ENCODE measurements at places on chromosomes 4 and X. TPM values are rescaled to one million over a fixed set of nuclear protein-coding genes. Genes with fewer than 3 reads are reported as not detected.

DNA sequence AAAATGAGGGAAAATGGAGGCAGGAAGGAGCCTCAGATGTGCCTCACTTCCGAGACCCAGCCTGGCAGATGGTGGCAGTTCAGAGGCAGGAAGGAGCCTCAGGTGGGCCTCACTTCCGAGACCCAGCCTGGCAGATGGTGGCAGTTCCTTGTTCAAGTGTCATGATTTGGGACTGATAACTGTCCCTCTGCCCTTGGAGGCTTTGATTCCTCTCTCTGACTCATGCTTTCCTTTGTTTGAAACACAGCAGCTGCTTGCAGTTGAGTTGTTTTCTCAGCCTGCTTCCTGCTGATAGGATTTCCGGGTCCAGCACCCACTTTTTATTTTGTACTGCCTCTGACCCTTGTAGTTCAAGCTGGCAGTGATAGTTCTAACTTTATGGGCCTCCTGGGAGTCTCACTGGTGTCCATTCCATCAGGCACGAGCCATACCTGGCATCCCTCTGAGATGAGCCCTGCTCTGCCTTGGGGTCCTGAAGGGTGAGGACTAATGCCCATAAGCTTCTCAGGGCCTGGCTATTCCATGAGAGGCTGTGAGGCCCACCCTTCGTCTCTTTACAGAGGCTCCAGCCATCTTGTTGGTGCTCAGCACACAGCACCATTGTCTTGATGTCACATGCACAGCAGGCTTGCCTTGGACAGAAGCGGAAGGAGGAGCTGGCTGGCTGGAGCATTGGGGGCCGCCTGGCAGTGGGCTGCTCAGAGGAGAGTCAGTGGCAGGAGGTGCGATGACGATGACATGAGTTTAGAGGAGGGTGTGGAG, 13.0 kb downstream of the RGS12 start:
- no peaks in the 10 kb centered on the region for H3K27me3 ChIP-seq
- H3K4me1 ChIP-seq = peaks cover 40% of the 10 kb centered on the region
- peak; percentile 32 for DNase-seq
- H3K36me3 ChIP-seq = no peaks in the 10 kb centered on the region
- peak overlapping the region; percentile 47 for H3K27ac ChIP-seq

DNA sequence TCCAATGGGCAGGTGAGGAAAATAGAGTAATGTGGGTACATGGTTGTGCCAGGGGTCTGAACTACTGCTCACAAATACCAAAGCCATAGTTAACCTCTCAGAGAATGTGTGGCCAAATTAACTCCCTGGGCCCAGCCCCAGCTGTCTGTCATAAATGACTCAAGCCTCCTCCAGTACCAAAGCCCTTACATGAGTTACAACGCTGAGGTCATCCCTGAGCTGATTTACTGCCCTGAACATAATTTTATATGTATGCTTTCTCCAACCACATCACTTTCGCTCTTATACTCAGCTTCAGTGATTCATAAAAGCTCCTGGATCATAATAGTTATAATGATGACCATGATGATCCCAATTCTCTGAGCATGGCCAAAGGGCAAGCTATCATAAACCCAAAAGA, 283.9 kb downstream of the NKX6-1 start:
- no peak overlapping the region for H3K27ac ChIP-seq
- no peak for DNase-seq
- H3K36me3 ChIP-seq = no peaks in the 10 kb centered on the region
- no peaks in the 10 kb centered on the region for H3K4me1 ChIP-seq

GRCh38 chr4:128718768-128719167, 90.7 kb upstream of the JADE1 start:
- no peaks in the 10 kb centered on the region for H3K36me3 ChIP-seq
- H3K27ac ChIP-seq = no peak overlapping the region
- H3K27me3 ChIP-seq = no peaks in the 10 kb centered on the region
- H3K4me3 ChIP-seq = no peak overlapping the region

DNA sequence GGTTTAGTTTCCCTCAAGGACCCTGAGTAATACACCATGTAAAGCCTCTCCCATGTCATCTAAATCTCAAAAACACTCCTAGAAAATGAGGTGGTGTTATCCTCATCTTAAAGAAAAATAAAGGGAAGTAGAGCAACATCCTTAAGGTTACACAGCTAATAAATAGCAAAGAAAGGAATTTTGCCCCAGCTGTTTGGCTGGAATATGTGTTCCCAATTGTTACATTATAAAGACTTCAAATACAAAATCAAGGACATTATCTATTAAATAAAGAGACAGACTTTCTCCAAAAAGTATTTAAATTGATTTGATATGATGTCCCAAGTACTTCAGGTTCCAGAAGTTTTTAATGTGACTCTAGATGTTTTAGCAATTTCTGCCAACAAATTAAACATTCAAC, 57.9 kb upstream of the IL15 start:
- H3K4me3 ChIP-seq = no peak overlapping the region
- no peaks in the 10 kb centered on the region for H3K27me3 ChIP-seq
- H3K27ac ChIP-seq = no peak overlapping the region
- no peaks in the 10 kb centered on the region for H3K36me3 ChIP-seq

The F9 gene
- not detected for total RNA-seq

DNA sequence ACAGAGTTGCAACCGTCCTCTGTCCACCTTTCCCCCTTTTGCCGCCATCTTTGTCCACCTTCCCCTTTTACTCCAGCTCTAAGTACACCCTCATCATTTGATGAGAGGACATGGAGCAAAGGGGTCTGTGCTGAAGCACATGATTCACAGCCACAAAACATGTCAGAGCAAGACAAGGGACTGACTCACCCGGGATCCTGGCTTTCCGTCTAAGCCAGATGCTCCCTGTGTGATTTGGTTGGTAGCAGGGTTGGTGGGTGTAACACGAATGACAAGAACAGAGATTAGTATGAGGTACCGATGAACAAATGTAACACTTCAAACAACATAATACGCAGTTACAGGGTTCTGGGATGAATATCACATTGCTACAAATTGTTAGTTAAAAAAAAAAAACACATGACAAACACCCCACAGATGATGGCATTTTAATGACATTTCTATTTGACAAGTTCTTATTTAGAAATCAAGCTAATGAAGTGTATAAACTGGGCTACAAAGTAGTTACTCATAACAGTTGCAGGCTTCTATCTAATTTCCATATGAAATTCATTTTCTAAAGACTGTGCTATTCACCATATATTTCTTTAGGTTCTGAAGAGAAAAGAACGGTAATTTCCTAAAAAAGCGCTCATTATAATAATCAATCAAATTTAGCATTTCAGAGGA, 71.4 kb upstream of the ETNPPL start:
- H3K4me3 ChIP-seq = no peak overlapping the region
- no peaks in the 10 kb centered on the region for H3K36me3 ChIP-seq
- H3K27ac ChIP-seq = no peak overlapping the region
- H3K4me1 ChIP-seq = no peaks in the 10 kb centered on the region
- H3K27me3 ChIP-seq = no peaks in the 10 kb centered on the region

DNA sequence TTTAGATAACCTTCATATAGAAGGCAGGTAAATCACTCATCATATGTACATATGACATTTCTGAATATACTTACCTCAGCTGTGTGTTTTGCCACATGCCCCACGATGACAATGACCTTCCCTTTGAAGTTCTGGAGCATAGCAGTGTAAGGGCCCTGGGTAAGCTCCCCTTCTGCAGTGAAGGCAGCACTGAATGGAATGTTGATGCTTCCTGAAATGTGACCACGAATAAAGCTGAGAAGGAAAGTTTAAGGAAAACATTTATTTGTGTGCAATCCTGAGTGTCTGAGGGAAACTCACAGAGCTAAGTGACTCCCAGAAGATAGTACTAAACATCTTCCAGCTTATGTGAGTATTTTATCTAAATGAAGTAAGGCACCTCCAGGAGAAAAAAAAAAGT, 200.1 kb downstream of the NPNT start:
- no peak for DNase-seq
- H3K4me1 ChIP-seq = no peaks in the 10 kb centered on the region
- no peak overlapping the region for H3K4me3 ChIP-seq
- H3K27me3 ChIP-seq = no peaks in the 10 kb centered on the region

DNA sequence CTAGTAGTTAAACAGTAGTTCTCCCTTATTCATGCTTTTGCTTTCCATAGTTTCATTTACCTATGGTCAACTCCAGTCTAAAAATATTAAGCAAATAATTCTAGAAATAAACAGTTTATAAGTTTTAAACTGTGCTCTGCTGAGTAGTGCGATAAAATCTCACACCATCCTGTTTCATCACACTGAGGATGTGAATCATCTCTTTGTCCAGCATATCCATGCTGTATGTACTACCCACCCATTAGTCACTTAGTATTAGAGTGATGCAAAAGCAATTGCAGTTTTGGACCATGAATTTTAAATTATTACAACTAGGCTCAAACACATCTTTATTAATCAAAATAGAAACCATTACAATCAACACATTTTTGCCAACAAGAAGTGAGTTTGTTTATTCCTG, 187.4 kb downstream of the TEX13C start:
- no peak overlapping the region for H3K4me3 ChIP-seq
- no peaks in the 10 kb centered on the region for H3K4me1 ChIP-seq
- H3K27me3 ChIP-seq = no peaks in the 10 kb centered on the region
- H3K36me3 ChIP-seq = no peaks in the 10 kb centered on the region
- no peak overlapping the region for H3K27ac ChIP-seq
